Epithelial cell of umbilical artery (primary cell): ENCODE measurements at places on chromosomes 16 and 17. TPM values are rescaled to one million over a fixed set of nuclear protein-coding genes. Genes with fewer than 3 reads are reported as not detected.

TBC1D3H gene
- not detected in 2 replicates for total RNA-seq

ATP2A3 gene
- under 0.01 and 1.1 TPM in 2 replicates for total RNA-seq

CACNG1 gene
- not detected in 2 replicates for total RNA-seq

CHAD gene
- not detected in 2 replicates for total RNA-seq

RHBDL3 gene
- total RNA-seq, result under 0.01 TPM in 1 of 2 replicates, not detected in the other

ACSM2B gene
- total RNA-seq, result not detected in 2 replicates

MTMR4 gene
- total RNA-seq, result 38.8 and 50.0 TPM in 2 replicates
